CD4-positive, CD25-positive, alpha-beta regulatory T cell (primary cell): ENCODE measurements at places on chromosomes 16 and 17. TPM values are rescaled to one million over a fixed set of nuclear protein-coding genes. Genes with fewer than 3 reads are reported as not detected.

DNA sequence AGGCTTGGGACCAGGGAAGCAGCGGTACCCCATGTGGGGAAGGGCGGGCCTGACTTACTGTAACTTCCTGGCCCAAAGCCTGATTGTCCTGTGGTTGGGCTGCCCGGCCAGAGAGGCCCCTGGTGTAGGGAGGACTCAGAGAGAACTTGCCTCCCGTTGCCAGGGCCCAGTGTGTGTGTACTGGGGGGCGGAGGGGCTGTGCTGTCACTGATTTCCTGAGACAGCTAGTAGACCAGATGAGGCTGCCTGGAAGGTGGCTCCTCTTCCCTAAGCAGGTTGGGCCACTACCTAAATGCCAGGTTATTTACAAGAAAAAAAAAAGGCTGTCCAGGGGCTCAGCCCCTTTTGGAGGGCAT, 16.7 kb downstream of the SOCS3 start:
- DNase-seq, result no peak

DNA sequence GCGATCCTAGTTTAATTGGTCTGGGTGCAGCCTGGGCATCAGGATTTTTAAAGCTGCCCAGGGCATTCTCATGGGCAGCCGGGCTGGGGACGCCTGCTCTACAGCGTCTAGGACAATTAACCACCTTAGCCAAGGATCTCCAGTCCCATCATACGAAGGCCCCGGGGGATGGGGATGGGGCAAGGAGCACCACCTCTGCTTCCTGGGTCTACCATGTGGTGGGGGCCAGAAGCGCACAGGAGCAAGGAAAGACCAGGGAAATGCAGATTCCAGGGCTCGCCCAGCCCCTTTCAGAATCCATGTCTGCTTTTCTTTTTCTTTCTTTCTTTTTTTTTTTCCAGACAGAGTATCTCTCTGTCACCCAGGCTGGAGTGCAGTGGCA, 29.3 kb downstream of the TBC1D16 start:
- no peak for DNase-seq

Gene SDR42E1
- 2.0 TPM for polyA plus RNA-seq

DNA sequence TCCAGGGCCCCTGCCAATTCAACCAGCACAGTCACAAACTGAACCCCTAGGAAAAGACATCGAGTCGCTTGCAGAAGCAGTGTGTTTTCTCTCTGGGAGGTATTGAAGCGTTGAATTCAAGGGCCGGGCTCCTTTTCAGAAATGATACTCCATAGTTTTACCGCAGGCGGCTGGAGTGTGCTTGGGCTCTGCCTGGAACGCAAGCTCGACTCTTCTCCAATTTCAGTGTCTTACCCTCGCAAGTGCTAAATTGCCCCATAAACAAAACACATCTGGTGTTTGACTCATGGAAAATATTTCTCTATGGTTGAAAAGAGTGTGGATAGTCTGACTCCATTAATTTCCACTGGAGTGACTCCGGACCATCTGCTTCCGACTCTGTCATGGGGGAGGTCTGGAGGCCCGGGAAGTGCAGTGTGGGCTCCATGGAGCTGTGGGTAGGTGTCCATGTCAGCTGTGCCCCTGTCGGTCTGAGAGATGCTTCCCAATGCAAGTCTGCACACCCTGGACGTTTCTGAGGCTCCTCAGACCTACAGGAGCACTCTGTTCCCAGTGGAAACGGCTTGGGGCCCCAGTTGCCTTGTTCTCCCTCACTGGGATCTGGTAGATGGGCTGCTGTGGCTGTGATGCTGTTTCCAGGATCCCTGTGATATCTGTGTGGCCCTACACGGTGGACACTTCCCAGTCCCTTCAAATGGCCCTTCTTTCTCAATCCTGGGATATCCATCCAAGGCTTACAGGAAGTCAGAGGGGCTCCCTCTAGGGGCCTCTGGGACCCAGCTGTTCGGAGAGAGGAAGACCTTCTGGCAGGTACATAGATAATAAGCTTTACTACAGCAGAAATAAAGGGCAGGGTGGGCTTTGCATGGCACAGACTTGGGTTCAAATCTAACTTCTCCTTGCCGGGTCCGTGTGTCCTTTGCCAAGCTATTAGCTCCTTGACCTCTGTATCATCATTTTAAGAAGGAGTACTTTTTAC, 119.8 kb upstream of the CDH13 start:
- DNase-seq, result no peak

DNA sequence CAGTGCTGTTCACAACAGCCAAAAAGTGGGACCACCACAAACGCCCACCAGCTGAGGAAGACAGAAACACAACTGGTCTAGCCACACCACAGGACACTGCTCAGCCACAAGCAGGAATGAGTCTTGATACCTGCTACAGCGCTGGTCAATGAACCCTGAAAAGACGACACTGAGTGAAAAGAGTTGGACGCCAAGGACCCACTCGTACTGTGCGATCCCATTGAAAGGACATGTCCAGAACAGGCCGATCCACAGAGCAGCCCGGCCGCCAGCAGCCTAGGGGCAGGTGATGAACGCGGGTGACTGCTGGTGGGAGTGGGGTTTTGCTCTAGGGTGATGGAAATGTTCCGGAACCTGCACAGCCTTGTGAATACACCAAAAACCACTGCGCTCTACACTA, 10.6 kb upstream of the SLC38A8 start:
- no peak for DNase-seq

DNA sequence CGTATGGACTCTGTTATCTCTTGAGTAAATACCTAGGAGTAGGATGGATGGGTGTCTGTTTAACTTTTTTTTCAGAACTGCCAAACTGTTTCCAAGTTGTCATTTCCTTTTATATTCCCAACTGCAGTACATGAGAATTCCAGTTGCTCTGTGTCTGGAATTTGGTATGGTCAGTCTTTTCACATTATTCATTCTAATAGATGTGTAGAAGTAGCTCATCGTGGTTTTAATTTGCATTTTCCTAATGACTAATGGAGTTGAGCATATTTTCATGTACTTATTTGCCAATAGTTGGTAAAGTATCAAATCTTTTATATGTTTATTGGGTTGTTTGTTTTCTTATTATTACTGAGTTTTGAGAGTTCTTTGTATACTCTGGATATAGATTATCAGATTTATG, 27.0 kb downstream of the MRTFB start:
- DNase-seq, result no peak

Gene SPSB3
- 69.3 TPM for polyA plus RNA-seq

DNA sequence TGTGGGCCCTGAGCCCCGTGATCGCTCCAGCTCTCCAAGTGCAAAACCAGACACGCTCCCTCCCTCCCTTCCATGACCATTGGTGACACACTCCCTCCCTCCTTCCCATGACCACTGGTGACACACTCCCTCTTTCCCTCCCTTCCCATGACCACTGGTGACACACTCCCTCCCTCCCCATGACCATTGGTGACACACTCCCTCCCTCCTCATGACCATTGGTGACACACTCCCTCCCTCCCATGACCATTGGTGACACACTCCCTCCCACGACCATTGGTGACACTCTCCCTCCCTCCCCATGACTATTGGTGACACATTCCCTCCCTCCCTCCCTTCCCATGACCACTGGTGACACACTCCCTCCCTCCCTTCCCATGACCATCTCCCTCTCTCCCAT, 56.3 kb downstream of the LMF1 start:
- DNase-seq, result no peak

Gene HS3ST2
- not detected for polyA plus RNA-seq

DNA sequence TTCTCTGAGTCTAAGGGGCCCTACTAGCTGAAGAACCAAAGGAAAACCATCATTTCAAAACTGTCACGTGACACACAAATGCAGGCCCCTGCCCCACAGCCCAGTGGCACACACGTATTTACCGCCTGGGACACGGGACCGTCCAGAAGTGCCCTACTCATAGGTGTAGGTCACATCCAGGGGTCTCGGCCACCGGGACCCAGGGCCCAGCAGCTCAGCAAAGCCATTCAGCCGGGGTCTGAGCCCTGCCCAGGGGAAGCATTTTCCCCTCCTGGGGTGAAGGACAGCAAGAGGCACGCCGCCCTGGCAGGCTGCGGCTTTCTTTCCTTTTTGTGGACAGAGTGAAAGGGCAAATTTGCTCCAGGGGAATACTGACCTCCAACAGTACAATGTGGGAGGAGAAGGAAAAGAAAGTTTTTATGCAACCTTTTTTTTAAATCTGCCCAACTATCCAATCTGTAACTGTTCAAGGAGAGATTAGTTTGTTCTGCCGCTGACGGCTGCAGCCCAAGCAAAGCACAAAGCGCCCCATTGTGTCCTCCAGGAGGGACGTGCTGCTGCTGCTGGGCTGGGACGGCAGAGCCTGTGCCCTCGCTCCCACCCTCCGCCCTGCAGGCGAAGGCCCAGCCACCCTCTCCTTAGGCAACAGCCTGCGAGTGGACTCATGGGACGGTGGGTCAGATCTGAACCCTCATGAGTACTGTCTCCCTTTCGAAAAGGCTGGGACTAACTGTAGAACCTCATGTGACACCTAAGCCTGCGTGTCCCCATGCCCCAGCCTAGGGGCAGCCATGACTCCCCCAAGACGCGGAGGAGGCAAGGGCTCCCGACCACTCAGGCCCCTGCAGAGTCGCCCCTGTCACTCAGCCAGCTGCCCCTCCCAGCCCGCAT, 21.3 kb downstream of the SLC7A5 start:
- no peak for DNase-seq

DNA sequence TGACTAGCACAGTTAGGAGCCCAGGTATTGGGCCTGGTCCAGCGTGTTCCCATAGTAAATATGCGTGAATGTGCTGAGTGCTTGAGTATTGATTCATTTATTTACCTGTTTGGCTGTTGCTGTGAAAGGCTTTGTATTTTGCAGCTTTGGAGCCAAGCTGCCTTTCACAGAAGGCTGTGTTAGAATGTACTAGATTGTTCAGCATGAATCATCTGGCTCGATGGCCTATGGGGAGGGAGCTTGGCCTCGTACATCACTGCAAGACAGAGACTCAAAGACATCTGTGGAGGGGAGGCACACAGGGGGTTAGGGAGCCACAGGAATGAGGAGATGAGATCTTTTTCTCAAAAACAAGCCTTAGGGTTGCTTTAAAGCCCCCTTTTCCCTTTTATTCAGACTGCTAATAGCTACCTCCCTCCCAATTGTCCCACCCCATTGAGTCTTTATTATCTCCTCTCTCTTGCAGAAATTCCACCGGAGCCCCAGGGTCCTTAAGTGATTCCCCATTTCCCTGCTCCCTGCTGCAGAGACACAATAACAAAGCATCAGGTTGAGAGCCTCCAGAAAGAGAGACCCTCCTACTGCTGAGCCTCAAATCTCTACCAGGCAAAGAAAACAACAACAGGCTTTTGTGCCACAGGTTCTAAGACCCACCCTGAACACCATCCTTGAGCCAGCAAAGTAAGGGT, 307.2 kb downstream of the ABCC12 start:
- no peak for DNase-seq

- no peak for DNase-seq
Observed at GRCh38 chr17:2737693-2738092, 11.8 kb downstream of the CCDC92B start.

Gene LRRC37A
- 1.3 TPM for polyA plus RNA-seq

DNA sequence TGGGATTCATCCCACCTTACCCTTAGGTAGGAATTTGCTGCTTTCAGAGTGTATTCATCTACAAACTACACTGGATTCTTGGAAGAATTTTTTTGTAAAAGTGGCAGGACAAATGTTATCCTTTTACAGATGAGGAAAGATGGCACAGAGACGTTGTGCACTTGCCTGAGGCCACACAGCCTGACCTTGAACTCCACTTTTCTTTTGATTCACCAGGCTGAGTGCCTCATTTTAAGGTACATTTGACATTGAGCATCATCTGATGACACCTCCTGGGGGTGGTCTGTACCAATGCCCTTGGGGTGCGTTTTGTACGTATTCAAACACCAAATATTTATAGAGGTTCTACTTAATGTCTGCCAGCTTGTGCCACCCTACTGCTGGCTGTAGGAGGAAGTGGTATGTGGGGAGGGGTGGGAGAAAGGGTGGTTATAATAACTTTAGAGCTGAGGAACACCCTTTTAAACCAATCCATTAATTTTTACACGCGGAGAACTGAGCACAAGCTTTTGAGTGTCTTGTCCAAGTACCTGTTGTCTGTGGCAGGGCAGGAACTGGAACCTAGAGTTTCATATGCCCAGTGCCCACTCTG, 29.1 kb downstream of the HS3ST3B1 start:
- DNase-seq, result no peak

DNA sequence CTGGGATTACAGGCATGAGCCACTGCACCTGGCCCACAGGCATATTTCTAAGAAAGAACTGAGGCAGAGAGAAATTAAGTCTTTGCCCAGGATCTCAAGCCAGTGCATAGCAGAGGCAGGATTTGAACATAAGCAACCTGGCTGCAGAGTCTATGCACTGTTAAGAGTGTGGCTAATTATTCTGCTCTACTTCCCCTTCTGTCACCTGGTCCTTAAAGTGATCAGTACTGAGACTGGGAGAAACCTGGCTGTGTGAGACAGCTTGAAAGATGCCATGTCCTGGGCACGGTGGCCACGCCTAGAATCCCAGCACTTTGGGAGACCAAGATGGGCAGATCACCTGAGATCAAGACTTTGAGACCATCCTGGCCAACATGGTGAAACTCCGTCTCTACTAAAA, 58.1 kb downstream of the IQCK start:
- DNase-seq, result no peak

GRCh38 chr17:16935241-16935663, 36.7 kb downstream of the TNFRSF13B start:
- DNase-seq, result no peak

Gene RAMP2
- polyA plus RNA-seq, result not detected

- DNase-seq, result no peak
Observed at GRCh38 chr16:54847207-54847606, 83.5 kb upstream of the IRX5 start.

Gene CETP
- 0.27 TPM for polyA plus RNA-seq

DNA sequence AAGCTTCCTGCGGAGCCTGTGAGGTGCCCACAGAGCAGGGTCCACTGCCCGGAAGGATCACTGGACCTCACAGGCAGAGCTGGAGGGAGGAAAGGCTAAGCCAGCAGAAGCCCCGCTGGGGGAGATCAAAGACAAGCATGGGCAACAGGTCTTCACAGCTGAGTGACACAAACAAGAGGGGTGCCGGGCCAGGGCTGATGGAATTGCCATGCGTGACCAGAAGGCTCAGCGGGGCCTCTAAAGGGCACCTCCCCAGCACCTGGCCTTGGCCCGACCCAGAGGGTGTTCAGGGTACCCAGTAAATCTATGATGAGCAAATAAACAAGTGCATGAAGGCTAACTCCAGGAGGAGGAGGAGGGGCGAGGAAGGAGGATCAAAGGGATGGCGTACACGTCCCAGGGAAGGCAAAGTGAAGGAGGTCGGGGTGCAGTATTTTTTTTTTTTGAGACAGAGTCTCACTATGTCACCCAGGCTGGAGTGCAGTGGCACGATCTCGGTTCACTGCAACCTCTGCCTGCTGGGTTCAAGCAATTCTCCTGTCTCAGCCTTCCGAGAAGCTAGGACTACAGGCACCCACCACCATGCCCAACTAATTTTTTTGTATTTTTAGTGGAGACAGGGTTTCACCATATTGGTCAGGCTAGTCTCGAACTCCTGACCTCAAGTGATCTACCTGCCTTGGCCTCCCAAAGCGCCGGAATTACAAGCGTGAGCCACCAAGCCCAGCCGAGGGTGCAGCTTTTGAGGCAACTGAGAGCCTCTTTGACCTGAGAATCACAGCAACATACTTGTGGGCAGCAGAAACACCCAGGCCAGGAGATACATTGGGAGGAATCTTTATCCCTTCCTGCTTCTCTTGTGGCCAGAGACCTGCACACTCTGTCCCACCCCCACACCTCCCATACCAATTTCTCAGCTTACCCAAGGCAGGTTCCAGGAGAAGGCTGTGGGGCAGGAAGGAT, 16.1 kb upstream of the EXOC7 start:
- no peak for DNase-seq

GRCh38 chr16:69838489-69838888, 76.4 kb downstream of the WWP2 start:
- DNase-seq, result no peak

Gene CIBAR2
- not detected for polyA plus RNA-seq
